ENCODE measurements at places on chromosomes 1 and 21. TPM values are rescaled to one million over a fixed set of nuclear protein-coding genes. Genes with fewer than 3 reads are reported as not detected.

The PTGFR gene
- 0.14 TPM for total RNA-seq

The LCE1B gene
- not detected for total RNA-seq

The RHCE gene
- total RNA-seq = not detected

The ZNF670 gene
- 5.1 TPM for total RNA-seq

The DYRK3 gene
- total RNA-seq = 10.9 TPM

The RC3H1 gene
- total RNA-seq = 30.0 TPM

The CFHR1 gene
- total RNA-seq = not detected

The NFYC gene
- 51.1 TPM for total RNA-seq

The AGPAT3 gene
- 76.7 TPM for total RNA-seq

The SLC44A3 gene
- total RNA-seq = 0.42 TPM

The WNT4 gene
- total RNA-seq = not detected

The PTPN22 gene
- total RNA-seq = not detected

The PLA2G2C gene
- total RNA-seq = not detected

Measured in endothelial cell of umbilical vein (primary cell).